ENCODE measurements at places on chromosomes 4 and X. TPM values are rescaled to one million over a fixed set of nuclear protein-coding genes. Genes with fewer than 3 reads are reported as not detected.

DNA sequence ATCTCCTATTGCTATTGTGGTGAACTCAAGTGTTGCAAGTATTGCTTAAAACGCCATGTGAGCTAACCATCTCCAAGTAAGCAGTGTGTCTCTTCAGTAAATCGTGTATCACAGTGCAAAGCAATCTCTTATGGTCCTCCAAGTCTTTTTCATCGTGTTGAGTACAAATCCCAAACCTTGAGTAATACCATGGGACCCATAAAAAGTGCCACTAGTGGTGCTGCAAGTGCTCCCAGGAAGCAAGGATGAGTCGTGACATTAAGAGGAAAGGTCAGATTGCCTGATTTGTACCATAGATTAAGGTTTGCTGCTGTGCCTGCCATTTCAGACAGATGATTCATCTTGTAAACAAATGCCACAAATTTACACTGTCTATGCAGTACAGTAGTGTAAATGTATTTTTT is 66.9 kb upstream of the BMPR1B start:
- H3K27me3 ChIP-seq, result no peaks in the 10 kb centered on the region
- H3K27ac ChIP-seq, result no peak overlapping the region
- H3K4me1 ChIP-seq, result peaks cover 6% of the 10 kb centered on the region

GRCh38 chr4:95091272-95091671 is 333.5 kb downstream of the BMPR1B start:
- DNase-seq, result no peak
- no peaks in the 10 kb centered on the region for H3K27me3 ChIP-seq
- H3K4me3 ChIP-seq, result no peak overlapping the region
- H3K27ac ChIP-seq, result no peak overlapping the region
- no peaks in the 10 kb centered on the region for H3K36me3 ChIP-seq
- peaks cover 36% of the 10 kb centered on the region for H3K4me1 ChIP-seq

DNA sequence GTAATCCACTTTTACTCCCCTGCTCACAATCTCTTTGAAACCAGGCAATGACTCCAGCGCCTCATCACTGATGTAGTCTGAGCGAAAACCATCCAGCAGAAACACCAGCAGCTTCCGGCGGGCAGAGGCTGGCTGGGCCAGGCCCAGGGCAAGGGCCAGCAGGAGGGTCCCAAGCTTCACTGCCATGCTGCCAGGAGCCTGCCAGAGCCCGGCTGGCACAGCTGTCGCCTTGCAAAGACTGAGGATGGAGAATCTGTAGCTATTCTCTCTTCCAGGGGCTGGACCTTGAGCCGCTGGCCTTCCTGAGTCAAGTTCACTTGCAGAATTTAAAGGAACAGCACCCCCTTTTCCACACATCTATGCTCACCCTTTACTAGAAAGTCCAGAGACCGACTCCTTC is at the start of gene ENPP6:
Gene ENPP6, minus strand, starts transcription at position 240 of the 400 bp plus-strand sequence. Its CDS starts 54 bp downstream, at position 186.
- no peak within 1 kb of the TSS for H3K27ac ChIP-seq
- H3K36me3 ChIP-seq, result no peaks in the 10 kb centered on the region
- no peak for DNase-seq

- H3K36me3 ChIP-seq, result no peaks in the 10 kb centered on the region
- peaks cover 6% of the 10 kb centered on the region for H3K4me1 ChIP-seq
- no peak overlapping the region for H3K4me3 ChIP-seq
- H3K27ac ChIP-seq, result no peak overlapping the region
- DNase-seq, result no peak
- H3K27me3 ChIP-seq, result peaks cover 7% of the 10 kb centered on the region
These were observed 21.0 kb upstream of the POLA1 start for GRCh38 chrX:24672701-24673190.

- H3K27ac ChIP-seq, result no peak overlapping the region
- DNase-seq, result no peak
- H3K4me3 ChIP-seq, result no peak overlapping the region
- no peaks in the 10 kb centered on the region for H3K27me3 ChIP-seq
These were observed 11.2 kb upstream of the SYTL4 start for GRCh38 chrX:100743009-100743607.

- H3K4me1 ChIP-seq, result no peaks in the 10 kb centered on the region
- no peak for DNase-seq
- H3K27me3 ChIP-seq, result no peaks in the 10 kb centered on the region
- H3K4me3 ChIP-seq, result no peak overlapping the region
- H3K36me3 ChIP-seq, result peaks cover 3% of the 10 kb centered on the region
- H3K27ac ChIP-seq, result no peak overlapping the region
These were observed 133.5 kb upstream of the NDST3 start for GRCh38 chr4:117900832-117901231.

GRCh38 chr4:80138551-80139538 is 58.5 kb upstream of the PRDM8 start:
- H3K4me3 ChIP-seq, result no peak overlapping the region
- no peaks in the 10 kb centered on the region for H3K36me3 ChIP-seq
- H3K4me1 ChIP-seq, result no peaks in the 10 kb centered on the region
- no peak for DNase-seq

GRCh38 chr4:164807611-164808010 is 53.7 kb downstream of the SMIM31 start:
- no peak overlapping the region for H3K4me3 ChIP-seq
- H3K27ac ChIP-seq, result no peak overlapping the region
- peaks cover 19% of the 10 kb centered on the region for H3K27me3 ChIP-seq
- H3K36me3 ChIP-seq, result no peaks in the 10 kb centered on the region
- peaks cover 2% of the 10 kb centered on the region for H3K4me1 ChIP-seq
- no peak for DNase-seq

GRCh38 chrX:108224727-108225621 is 133.4 kb downstream of the ATG4A start:
- H3K4me1 ChIP-seq, result peaks cover 14% of the 10 kb centered on the region
- DNase-seq, result no peak
- no peak overlapping the region for H3K4me3 ChIP-seq
- H3K36me3 ChIP-seq, result no peaks in the 10 kb centered on the region
- H3K27ac ChIP-seq, result peak overlapping the region; percentile 38

DNA sequence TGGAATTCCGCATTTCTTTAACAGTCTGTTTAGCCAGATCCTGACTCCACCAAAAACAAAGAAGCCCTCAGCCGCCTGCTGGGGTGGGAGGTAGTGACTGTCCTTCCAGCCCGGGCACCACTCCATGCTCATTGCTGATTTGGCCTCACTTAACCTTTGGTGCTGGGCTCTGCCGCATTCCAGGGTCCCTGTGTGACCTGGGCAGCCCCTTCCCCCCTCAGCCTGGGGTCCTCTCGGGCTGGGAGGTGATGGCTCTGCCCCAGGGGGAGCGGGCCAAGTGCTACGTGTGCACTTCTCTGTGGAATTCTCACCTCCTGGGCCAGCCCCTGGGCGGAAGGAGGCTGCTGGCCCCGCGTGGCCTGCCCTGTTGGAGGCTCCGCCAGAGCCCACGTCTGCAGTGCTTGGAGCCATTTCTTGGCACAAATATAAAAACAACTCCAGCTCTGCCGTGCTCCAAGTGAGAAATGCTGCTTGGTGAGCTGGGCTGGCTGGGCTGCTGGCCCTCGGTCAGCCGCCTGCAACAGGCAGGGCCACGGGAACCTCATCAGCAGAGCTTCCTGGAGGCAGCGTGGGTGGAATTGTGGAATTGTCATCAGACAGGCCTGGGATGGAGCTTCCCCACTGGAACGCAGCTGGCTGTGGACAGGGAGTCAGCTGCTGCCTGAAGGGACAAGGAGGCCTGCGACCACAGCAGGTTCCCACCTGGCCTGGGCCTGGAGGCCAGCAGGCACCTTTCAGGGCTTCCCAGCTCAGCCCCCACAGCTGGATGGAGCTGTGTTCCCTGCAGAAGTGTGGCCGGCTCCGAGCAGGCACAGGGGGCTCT is 66.0 kb downstream of the TRMT44 start:
- peaks cover 26% of the 10 kb centered on the region for H3K4me1 ChIP-seq
- H3K27me3 ChIP-seq, result peaks cover 5% of the 10 kb centered on the region
- no peak overlapping the region for H3K4me3 ChIP-seq
- H3K36me3 ChIP-seq, result no peaks in the 10 kb centered on the region
- peak overlapping the region; percentile 85 for H3K27ac ChIP-seq
- no peak for DNase-seq

DNA sequence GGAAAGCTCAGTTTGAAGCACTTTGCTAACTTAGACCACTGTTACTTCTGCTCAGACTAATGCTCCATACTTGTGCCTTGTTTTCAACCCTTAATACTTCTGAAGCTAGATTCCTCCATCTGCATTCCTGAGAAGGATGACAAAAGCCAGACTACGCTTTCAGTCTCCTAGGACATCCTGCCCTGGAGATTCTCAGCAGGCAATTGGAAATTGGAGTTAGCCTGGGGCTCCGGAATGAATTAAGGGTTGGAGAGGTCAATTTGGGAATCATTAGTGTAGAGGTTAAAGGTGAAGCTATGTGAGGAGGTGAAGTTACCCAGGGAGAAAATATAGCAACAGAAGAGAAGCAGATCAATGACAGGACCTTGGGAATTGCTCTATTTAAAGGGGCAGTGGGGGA is 215.9 kb upstream of the MBNL3 start:
- DNase-seq, result no peak
- no peaks in the 10 kb centered on the region for H3K36me3 ChIP-seq
- no peaks in the 10 kb centered on the region for H3K27me3 ChIP-seq
- H3K27ac ChIP-seq, result no peak overlapping the region

DNA sequence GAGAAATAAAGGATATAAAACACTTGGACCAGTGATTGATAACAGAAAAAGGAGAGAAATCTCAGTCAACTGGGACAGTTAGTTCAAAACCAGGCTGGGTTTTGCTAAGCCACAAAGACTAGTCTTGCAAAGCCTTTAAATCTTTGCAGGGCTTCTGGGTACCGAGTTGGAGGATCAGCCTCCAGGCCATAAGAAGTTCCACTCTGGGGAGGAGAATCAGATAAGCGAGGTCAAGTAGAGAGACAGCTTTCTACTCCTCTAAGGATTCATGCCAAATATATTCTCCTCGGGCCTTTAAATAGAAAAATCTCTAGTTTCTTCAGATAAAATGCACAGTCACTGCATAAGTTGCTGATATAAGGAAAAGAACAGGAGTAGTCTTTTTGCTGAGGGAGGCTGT is 92.7 kb downstream of the MFAP3L start:
- no peak overlapping the region for H3K27ac ChIP-seq
- H3K27me3 ChIP-seq, result peaks cover 5% of the 10 kb centered on the region
- no peak for DNase-seq
- no peak overlapping the region for H3K4me3 ChIP-seq
- H3K4me1 ChIP-seq, result no peaks in the 10 kb centered on the region

- H3K36me3 ChIP-seq, result peaks cover 3% of the 10 kb centered on the region
- no peak for DNase-seq
- no peaks in the 10 kb centered on the region for H3K27me3 ChIP-seq
- no peak overlapping the region for H3K4me3 ChIP-seq
These were observed 99.5 kb downstream of the FBXW7 start for GRCh38 chr4:152436384-152436783.

DNA sequence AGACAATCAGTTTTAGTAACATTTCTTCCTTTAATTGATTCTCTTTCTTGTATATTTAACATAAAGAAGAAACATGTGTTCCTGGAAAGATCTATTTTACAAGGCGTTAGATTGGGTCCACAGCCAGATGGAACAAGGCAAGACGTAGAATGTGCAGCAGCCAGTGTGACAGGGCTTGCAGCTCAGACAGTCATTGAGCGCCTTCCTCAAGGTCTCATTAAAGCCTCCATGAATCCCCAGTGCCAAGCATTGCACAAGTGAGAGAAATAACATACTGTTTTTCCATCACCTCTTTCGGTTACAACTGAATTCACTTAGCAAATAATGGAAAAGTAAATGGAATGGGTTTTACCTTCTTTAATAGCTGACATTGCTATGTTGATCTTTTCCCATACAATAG is 292.5 kb downstream of the USP46 start:
- H3K27ac ChIP-seq, result no peak overlapping the region
- H3K27me3 ChIP-seq, result peaks cover 3% of the 10 kb centered on the region
- H3K4me1 ChIP-seq, result no peaks in the 10 kb centered on the region

- H3K27me3 ChIP-seq, result no peaks in the 10 kb centered on the region
- no peak overlapping the region for H3K4me3 ChIP-seq
- peaks cover 46% of the 10 kb centered on the region for H3K4me1 ChIP-seq
These were observed 8.5 kb downstream of the WFS1 start for GRCh38 chr4:6277935-6278800.

DNA sequence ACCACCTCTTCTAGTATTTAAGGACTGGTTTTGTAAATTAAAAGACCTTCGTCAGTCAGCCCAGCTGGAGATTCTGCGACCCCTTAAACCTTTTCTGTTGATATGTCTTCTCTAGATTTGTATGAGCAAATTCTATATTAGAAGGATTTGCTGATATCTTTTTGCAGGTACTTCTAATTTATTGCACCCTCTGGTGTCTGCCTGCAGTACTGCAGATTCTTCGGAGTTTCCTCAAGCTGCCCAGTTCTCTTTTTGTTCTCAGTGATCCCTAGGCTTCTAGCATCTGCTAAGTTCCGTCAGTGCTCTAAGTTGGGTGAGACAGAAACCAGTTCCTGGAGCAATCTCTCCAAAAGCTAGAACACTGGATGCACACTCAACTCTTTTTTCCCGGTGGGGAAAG is 545.2 kb downstream of the C4orf33 start:
- H3K36me3 ChIP-seq, result peaks cover 1% of the 10 kb centered on the region
- H3K27me3 ChIP-seq, result peaks cover 5% of the 10 kb centered on the region
- H3K4me1 ChIP-seq, result no peaks in the 10 kb centered on the region
- H3K27ac ChIP-seq, result no peak overlapping the region
- no peak for DNase-seq

DNA sequence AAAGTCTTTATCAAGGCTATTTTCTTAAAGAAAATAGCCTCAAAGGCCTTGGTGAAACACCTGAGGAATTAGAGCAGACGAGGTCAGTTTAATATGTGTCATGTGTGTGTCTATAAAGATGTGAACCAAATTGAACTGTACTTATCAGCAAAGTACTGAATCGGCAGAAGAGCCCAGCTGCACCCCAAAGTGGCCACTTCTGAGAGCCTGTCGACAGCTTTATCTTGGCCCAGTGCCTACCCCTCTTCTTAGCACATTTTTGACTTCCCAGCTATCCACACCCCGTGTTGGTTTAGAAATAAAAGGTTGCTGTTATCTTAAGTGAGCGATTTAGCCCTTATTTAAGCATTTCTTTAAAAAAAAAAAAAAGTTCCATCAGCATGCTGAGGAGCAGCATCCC is 329.7 kb downstream of the FBXW7 start:
- no peak for DNase-seq
- H3K27ac ChIP-seq, result no peak overlapping the region
- no peak overlapping the region for H3K4me3 ChIP-seq
- peaks cover 17% of the 10 kb centered on the region for H3K4me1 ChIP-seq
- H3K27me3 ChIP-seq, result peaks cover 23% of the 10 kb centered on the region
- no peaks in the 10 kb centered on the region for H3K36me3 ChIP-seq

DNA sequence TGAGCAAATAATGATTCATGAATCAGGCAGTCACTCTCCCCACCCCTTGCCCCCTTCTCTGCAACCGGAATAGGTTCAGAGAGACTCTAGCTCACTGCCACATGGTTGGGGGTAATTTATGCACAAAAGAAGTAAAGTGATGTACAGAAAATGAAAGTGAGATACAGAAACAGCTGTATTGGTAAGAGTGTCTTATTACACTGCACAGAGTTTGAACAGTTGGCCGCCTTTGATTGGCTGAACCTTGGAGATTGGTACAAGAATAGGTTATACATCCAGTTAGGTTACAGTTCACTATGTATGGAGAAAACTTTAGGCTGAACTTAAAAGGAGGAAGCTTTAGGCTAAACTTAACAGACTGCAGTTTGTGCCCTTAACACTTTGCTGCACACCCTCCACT is 34.6 kb upstream of the DIAPH2 start:
- no peaks in the 10 kb centered on the region for H3K4me1 ChIP-seq
- no peak overlapping the region for H3K27ac ChIP-seq
- no peaks in the 10 kb centered on the region for H3K36me3 ChIP-seq

- no peaks in the 10 kb centered on the region for H3K36me3 ChIP-seq
- H3K4me1 ChIP-seq, result no peaks in the 10 kb centered on the region
- H3K27me3 ChIP-seq, result no peaks in the 10 kb centered on the region
- no peak overlapping the region for H3K27ac ChIP-seq
These were observed 1101.0 kb upstream of the PCDH7 start for GRCh38 chr4:29619168-29619567.

CFAP299 gene
- total RNA-seq, result not detected

MXRA5 gene
- total RNA-seq, result 26.4 TPM

MED28 gene
- total RNA-seq, result 29.8 TPM

ZNF185 gene
- 13.7 TPM for total RNA-seq
